ENCODE measurements at places on chromosomes 12 and 14.

- DNase-seq: no peak
These were observed 333.9 kb upstream of the LMO3 start for GRCh38 chr12:16939871-16940306.

DNA sequence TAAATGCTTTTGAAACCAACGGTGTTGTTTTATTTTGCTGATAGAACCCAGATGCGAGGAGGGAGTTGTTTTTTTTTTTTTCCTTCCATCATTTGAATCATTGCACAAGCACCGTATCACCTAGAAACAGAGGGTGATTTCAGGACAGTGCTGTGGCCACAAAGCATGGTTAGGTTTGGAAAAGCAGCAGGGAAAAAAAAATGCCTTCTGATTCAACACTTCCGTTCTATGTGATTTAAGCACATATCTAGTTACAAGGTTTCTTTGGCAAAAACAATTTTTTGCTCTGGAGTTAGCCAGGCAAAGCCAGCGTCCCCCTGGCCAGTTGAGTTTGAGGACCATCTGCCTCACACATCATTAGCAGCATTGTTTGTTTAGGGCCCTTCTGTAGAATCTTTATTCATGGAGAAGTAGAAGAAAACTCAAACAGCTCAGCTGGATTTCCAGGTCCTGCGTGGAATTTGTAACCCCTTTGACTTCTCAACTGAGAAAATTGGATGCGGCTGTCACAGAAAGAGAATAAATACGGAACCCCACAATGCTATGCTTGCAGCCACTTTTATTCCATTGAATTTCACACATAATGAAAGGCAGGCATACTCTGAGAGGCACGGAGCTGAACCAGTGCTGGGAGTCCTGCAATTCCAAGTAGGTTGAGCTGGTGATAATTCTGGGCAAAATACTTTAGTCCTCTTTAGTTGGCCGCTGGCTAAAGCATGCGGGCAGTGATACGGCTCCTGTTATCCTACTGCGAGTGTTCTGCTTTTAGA, 17.0 kb upstream of the WNT5B start:
- no peak for DNase-seq

GRCh38 chr14:104865631-104866441, 768 bp downstream of the CEP170B start:
- DNase-seq: no peak

DNA sequence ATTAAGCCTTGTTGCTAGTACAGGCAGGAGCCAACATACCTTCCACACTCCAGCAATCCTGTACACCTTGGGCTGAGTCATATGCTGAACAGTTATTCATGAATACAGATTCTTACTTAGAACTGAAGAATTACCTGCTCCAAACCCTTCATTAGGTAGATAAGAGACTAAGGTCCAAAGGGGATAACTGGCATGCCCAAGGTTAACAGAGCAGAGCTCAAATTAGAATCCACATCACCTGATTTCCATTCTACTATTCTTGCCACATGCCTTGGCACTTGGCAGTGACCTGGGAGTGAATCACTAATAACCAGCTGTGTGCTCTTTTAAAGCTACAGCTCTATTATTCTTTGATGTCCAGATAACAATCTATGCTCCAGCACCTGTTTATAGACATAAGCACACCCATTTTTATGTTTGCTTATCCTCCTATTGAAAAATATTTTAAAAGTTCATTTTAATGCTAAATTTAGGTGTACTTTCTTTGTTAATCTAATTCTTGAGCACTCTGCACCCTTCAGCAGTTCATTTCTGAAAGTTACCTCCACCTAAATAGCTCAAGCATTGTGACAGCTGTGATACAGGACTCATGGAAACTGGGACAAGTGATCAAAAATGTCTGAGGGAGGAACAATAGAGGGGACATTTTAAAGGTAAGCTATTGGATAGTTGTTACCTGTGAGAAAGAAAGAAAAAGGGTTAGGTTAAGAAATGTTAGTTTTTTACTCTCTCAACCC, 19.4 kb downstream of the LPCAT3 start:
- no peak for DNase-seq

DNA sequence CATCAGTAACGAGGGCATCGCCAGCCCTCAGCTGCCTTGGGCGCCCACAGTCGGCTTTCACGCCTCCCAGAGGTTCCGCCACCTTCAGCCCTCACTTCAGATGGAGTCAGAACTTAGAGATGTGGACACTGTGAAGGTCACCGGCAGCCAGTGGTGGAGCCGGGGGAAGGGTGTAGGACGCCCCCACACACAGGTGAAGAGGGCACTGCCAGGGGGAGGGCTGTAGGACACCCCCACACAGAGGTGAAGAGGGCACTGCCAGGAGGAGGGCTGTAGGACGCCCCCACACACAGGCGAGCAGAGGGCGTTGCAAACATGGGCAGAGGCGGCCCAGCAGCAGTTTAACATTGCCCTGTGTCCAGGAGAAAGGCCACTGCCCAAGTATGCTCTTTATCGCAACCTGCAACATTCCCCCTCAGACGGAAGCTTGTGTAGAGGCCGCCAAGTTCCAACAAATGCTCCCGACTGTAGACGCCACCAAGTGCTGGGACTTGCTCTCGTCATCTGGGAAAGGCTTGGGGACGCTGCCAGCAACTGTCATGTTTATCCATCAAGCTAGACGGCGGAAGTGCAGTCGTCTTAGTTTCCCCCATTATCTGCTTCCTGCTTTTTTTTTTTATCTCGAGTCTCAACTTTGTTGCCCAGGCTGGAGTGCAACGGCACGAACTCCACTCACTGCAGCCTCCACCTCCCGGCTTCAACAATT, 4.9 kb upstream of the ANKLE2 start:
- no peak for DNase-seq

GRCh38 chr12:67892259-67893021, 96.8 kb upstream of the IFNG-AS1 start:
- DNase-seq: no peak

DNA sequence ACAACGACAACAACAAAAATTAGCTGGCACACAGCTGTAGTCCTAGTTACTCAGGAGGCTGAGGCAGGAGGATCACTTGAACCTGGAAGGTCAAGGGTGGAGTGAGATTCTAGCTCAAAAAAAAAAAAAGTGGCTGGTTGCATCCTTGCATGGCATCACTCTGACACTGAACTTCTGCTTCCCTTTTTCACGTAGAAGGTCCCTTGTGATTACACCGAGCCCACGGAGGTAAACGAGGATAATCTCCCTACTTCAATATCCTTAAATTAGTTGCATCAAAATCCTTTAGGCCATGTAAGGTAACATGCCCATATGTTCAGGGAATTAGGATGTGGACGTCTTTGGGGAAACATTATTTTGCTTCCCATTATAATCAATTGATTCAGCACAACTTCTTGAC, 4.0 kb upstream of the PPP4R4 start:
- DNase-seq: no peak

GRCh38 chr14:93059917-93060545, 55.7 kb downstream of the ITPK1 start:
- DNase-seq: no peak

DNA sequence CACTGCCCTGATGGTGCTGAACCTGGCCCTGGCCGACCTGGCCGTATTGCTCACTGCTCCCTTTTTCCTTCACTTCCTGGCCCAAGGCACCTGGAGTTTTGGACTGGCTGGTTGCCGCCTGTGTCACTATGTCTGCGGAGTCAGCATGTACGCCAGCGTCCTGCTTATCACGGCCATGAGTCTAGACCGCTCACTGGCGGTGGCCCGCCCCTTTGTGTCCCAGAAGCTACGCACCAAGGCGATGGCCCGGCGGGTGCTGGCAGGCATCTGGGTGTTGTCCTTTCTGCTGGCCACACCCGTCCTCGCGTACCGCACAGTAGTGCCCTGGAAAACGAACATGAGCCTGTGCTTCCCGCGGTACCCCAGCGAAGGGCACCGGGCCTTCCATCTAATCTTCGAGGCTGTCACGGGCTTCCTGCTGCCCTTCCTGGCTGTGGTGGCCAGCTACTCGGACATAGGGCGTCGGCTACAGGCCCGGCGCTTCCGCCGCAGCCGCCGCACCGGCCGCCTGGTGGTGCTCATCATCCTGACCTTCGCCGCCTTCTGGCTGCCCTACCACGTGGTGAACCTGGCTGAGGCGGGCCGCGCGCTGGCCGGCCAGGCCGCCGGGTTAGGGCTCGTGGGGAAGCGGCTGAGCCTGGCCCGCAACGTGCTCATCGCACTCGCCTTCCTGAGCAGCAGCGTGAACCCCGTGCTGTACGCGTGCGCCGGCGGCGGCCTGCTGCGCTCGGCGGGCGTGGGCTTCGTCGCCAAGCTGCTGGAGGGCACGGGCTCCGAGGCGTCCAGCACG, 4.7 kb downstream of the LTB4R start:
- DNase-seq: no peak

GRCh38 chr12:115452751-115453281, 768.8 kb upstream of the TBX3 start:
- no peak for DNase-seq

GRCh38 chr12:121061831-121062230, 22.8 kb upstream of the OASL start:
- DNase-seq: no peak

DNA sequence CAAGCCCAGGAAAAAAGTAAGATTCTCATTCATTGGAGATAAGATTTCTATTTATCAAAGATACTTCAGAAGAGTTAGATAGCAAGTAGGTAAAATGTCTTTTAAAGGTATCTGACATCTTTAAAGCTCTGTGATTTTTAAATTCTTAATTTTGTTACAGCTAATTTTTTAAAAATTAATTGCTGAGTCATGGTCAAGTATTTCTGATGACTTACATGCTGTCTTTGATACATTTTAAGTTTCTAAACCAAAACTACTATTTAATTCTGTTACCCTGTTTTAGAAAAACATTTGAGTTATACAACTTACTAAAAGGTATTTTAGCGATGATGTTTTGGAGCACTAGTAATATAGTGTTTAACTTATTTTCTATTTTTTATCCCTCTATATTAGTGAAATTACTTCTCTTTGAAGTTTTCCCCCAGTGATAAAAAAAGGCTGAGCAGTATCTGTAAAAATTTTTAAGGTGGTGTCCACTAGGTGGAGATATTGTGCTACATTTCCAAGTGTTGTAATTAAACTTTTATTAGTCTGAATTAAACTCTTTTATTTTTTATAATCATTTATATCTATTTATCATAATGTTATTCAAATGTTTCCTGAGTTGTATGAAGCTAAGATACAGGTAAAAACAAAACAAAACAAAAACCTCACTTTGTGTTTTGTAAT, 11.5 kb downstream of the ALG10 start:
- peak; percentile 22 for DNase-seq

- no peak for DNase-seq
These were observed 1.9 kb downstream of the MYL6B start for GRCh38 chr12:56154246-56154771.

DNA sequence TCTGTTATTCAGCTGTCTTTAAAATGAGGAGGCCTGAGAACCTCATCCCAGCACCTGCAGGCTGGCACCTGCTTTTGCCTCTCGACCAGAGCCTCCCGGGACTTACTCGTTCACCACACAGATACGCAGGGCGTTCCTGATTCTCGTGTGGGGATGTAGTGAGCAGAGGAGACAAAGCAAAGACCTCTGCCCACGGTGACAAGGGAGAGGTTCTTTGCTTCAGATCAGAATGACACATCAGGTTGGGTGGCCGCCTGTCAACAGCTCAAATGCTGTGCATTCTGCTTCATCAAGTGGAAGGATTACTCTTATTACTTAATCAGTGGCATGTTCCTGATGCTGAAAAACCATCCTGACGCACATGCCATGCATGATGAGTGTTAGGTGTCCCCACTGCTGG, 24.4 kb downstream of the DEGS2 start:
- DNase-seq: no peak

DNA sequence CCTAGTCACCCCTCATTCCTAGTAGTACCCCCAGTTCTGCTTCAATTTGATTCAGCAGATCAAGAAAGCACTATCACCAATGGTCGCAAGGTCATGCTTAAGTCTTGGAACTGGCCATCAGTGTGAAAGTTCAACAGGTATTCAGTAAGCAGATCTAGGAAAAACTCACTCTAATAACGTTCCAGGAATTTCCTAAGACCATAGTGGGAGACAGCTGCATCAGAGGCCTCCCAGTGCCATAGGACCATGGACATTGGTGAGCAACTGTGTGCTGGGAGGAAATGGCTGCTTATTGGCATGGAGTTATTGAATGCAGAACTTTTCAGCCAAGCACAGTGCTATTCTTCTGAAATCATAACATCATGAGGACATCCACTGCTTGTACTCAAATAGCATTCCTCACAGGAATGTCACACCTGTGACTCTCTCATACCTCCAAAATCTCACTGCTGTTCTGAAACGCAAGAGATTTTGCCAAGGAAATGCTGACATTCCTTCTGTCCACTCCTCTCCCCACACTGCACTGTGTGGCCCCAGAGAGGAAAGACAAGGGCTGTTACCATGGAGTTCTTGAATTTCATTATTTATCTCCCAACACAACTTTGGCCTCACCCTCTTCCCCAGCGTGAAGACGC, 30.9 kb upstream of the MDM2 start:
- DNase-seq: no peak

DNA sequence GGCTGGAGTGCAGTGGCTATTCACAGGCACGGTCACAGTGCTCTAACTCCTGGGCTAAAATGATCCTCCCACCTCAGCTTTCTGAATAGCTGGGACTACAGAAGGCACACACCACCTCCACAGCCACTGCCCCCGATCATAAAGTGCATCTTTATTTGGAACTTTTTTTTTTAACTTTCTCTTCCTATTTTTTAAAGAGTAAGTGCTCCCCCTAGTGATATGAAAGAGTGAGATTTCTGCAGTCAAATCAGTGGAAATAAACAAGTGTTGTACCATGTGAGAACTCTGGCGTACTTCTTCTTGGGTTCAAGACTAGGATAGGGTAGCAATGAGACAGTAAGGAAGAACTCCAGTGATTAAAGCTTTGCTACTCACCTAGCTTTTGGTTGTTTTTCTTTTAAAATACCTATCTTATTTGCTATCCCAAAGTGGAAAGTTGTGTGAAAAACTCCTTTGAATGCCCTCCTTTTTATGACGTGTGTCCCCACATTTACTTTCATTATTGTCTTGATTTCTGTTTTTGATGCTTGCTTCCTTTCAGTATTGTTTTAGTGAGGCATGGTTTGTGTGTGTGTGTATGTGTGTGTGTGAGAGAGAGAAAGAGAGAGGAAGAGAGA, 6.6 kb downstream of the PPP4R4 start:
- no peak for DNase-seq

DNA sequence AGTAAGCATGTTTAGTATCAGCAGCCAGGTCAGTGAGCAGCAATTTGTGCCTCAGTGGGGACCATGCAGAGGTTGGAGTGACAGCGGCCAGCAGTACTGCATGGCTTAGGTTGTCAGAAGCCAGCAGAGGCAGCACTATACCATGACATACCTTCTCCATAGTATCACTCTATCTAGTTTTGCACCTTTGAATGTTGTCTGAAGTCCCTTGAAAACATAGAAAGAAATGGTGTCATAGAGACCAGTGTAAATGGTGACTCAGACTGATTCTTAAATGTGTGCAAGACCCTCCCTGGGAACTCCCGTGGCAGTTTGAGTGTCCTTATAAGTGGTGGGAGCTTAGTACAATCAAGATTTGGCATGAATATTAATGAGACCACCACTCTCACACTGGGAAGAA, 124.4 kb downstream of the SLC38A1 start:
- DNase-seq: no peak

- DNase-seq: no peak
These were observed 194.6 kb upstream of the FSCB start for GRCh38 chr14:44701563-44702263.

Measured in CD8-positive, alpha-beta memory T cell (primary cell).